Transverse colon (tissue), 4 donors: ENCODE measurements at places on chromosomes 5 and 9. TPM values are rescaled to one million over a fixed set of nuclear protein-coding genes. Genes with fewer than 3 reads are reported as not detected.

Gene DMRT3
- not detected for total RNA-seq

DNA sequence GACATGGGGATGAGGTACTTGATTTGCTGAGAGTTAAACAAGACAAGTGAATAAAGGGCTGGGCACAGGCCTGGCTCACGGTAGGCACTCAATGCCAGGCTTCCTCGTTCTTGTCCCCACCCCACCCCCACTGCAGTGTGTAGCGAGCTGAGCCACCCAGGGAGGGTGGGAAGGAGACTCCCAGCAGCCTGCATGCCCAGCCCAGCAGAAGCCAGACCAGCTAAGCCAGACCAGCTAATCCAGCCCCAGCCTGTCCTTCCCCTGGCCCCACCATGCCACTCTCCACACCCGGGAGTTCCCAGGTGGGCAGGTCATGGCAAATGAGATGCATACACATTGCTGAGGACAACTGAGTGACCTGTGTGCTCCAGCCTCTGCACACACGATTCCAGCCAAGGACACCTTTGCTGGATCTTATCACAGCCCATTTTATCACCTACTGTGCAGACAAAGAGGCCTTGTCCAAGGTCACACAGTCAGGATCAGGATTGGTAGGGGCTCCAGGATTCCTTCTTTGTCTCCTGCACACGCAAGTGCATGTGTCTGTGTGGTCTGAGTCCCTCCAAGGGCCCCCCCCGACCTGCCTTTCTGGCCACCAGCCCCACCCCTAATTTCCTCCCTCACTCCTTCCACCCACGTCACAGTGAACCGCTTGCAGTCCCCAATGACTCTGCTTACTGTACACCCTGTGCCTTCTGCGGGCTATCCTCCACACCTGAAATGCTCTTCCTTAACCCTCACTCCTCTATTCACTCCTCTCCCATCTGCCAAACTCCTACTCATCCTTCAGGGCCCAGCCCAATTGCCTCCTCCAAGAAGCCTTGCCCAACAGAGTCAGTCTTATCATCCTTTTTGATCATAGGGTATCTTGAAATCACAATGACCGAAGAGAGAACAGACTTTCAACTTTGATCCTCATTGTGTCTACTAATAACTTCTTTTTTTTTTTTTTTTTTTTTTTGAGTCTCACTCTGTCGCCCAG lies 26.6 kb downstream of the DUSP1 start:
- no peaks in the 10 kb centered on the region for H3K27me3 ChIP-seq
- H3K4me1 ChIP-seq: peaks cover 17% of the 10 kb centered on the region
- no peak overlapping the region for H3K4me3 ChIP-seq
- no peaks in the 10 kb centered on the region for H3K36me3 ChIP-seq

DNA sequence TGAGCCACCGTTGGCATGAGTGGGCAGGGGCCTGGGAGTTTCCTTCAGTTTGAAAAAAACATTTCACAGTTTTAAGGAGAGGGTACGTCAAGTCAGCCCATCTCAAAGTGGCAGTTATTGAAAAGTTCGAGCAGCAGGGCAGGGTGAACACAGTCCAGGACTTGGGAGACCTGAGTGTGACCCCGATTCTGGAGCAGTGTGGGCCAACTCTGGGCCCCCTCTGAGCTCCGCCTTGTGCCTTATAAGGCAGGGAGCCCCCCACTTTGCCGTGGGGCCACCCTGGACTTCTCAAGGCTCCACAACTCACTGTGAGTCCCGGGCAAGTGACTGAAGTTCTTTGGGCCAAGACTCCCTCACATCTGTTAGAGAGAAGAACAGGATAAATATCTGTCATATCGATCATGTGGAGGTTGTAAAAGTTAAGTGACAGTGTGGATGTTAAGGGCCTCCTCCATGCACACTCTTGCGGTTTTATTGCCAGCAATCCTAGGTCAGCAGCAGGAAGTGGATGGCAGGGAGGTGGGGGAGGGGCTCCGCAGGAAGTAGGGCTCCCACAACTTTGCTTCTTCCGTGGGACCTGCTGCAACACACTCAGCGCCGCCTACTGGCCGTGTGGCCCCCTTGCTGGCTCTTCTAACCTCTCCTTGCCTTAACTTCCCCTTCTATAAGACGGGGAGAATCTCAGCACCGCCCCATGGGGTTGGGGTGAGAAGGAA lies 38.4 kb downstream of the HRH2 start:
- no peaks in the 10 kb centered on the region for H3K4me1 ChIP-seq
- H3K4me3 ChIP-seq: no peak overlapping the region
- peak overlapping the region; percentile 53 for H3K27ac ChIP-seq
- no peaks in the 10 kb centered on the region for H3K36me3 ChIP-seq
- no peaks in the 10 kb centered on the region for H3K27me3 ChIP-seq

Gene GM2A
- total RNA-seq: 19.5 TPM

Gene COL23A1
- total RNA-seq: 2.2 TPM
